T-helper 2 cell (primary cell): ENCODE measurements at places on chromosomes 5 and 9.
A peak's percentile ranks its signal among the peaks of the same experiment; 100 is the strongest.

GRCh38 chr5:53557386-53557785, 3.1 kb upstream of the NDUFS4 start:
- DNase-seq: no peak

GRCh38 chr5:77630114-77630680, 8.3 kb downstream of the OTP start:
- no peak for DNase-seq

GRCh38 chr5:135313405-135313804, 85.6 kb downstream of the MACROH2A1 start:
- DNase-seq: no peak

GRCh38 chr5:71576241-71576640, 10.9 kb upstream of the MCCC2 start:
- no peak for DNase-seq

DNA sequence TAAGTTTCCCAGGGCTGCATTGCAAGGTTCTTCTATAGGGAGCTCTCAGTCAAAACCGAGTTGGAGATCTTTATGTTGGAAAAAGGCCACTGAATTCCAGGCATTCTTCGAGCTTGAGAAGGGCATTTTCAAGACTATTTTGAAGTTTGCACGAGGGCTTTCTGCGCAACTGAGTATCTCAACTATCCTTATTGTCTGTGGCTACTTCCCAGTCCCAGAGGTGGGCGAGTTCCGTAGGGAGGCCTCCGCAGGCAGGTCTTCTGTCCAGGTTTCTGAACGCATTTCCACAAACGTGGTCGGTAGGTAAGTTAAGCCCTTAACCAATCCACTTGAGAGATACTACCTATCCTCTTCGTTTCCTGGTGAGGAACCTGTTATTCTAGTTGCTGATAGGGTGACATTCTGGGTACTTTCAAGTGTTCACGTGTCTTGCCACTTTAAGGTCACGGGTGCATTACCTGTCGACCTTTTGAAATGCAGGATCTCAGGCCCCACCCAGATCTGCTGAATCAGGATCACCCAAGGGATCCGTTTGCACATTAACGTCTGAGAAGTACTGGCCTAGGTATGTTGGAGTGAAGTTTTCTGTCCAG, 51.4 kb upstream of the TJP2 start:
- no peak for DNase-seq

DNA sequence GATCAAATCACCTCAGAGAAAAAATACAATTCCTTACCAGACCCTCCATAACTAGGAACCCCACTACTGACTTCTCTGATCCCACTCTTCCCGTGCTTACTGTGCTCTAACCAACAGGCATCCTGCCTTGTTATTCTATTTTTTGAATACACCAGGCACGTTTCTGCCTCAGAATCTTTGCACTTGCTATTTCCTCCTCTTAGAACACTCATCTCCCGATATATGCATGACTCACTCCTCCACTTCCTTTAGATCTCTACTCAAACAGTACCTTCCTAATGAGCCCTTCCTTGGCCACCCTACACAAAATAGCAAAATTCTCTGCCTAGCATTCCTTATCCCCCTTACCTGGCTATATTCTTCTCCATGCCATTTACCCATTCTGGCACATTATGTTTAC, 43.9 kb downstream of the MAPKAP1 start:
- no peak for DNase-seq

- no peak for DNase-seq
Observed at GRCh38 chr5:114411380-114411931, 49.6 kb downstream of the KCNN2 start.

DNA sequence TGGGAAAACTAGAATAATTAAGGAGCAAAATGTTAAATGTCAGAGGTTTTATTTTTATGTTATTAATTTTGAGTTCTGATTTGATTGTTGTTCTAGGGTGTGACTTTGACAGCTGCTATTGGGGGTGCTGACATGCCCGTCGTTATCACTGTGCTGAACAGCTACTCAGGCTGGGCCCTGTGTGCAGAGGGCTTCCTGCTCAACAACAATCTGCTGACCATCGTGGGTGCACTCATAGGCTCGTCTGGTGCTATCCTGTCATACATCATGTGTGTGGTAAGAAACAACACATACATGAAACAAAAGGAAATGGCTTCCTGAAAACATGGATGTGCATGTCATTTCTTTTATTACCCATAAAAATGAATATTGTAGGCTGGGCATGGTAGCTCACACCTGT, 56.1 kb downstream of the NNT start:
- no peak for DNase-seq

DNA sequence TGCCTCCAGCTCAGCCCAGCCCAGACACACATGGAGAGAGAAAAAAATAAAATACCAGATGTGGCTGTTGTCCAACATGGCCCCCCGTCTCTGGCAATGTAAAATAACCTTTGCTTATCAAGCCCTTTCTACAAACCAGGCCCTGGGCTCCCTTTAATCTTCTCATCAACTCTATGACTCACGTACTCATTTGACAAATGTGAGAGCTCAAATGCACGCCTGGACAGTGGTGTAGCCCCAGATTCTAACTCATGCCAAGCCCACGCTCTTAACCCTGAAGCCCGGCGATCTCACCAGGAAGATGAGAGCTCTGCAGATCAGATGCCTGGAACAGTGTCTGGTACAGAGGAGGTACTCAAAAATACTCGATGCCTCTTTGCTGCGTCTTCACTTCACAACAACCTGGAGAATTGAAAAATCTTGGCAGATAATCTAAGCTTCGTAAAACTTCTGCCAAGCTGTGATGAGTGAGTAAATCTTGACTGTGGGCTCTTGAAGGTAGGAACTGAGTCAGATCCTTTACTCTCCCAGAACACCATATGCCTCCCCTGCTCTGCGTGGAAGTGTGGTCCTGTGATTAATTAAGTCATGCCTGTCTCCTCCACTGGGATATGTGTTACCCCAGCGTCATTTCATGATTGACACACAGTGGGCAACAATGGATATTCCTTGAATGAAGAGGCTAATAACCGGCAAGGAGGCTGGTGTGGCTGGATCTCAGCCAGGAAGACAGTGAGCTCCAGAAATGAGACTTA, 102.0 kb upstream of the FSTL4 start:
- no peak for DNase-seq

DNA sequence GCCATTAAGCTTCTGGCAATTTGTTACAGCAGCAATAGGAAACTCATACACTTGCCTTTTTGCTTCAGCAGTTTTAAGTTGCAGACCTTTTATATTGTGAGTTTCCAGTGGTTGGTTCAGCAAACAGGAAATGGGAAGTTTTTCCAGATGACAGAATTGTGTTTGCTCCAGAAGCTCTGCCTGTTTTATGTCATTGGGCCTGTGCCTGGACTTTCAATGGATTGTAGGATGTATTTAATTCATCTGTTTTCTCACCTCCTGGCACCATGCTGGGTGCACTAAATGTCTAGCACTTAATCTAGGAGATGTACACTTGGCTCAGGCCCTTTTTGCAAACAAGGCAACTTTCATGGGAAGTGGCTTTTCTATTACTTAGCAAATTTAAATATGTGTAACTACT, 100.4 kb upstream of the CLINT1 start:
- DNase-seq: no peak

GRCh38 chr5:60806591-60807243, 37.4 kb downstream of the ELOVL7 start:
- no peak for DNase-seq

- DNase-seq: no peak
Observed at GRCh38 chr5:149667084-149667828, 62.9 kb upstream of the PPARGC1B start.

GRCh38 chr9:111621895-111622480, 9.1 kb upstream of the DNAJC25 start:
- no peak for DNase-seq

DNA sequence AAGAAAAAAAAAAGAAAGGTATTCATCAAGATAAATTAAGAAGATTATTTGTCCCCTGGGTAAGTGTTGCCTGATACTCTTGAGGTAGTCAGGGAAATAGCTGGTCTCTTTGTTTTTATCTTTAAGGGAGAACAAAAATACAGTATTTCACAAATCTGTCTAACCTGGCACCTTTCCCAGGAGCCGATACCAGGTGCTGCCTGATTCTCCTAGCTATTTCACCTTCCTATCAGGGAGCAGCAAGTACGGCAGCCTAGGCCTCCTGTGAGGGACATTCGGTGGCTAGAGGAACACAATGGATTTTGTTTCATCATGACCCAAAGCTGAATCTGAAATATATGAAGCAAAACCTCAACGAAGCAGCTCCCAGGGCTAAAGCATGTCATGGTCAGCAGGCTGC, 86.0 kb downstream of the TARS1 start:
- no peak for DNase-seq

DNA sequence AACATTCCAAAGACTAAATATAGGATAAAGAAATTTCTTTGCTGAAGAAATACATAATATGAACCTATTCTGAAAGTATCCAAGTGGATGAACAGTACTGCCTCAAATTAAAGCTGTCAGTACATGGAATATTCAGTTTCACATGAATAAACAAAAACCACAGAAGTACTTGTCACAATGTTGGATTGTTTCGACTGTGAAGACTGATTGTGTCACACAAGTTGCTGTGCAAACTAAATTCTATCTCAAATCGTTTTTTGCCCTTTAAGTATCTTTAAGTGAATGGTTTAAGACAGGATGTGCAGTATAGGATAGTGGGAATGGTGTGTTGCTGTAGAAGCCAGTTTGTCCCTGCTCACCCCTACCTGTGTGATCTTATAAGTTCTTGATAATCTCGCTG, 137.4 kb upstream of the OTULINL start:
- DNase-seq: no peak

- no peak for DNase-seq
Observed at GRCh38 chr5:102792705-102793104, 37.6 kb downstream of the PAM start.

- no peak for DNase-seq
Observed at GRCh38 chr9:105093685-105094084, 150.8 kb upstream of the SLC44A1 start.

DNA sequence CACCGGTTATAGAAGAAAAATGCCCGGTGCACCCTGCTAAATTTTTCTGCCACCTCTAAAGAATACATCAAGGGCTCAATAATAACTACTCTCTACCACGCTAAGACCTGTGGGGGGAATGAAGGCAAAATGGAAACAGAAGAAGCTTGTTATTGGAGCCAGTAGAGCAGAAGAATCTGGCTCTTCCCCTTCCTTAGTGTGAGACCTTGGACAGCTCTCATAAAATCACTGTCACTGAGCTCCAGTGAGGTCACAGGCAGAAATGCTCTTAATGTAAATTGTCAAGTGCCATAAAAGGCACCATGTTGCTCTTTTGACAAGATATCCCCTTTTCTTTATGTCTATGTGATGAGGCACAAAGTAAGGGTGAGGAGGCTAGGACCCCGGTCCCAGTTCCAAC, 74.4 kb downstream of the ASTN2 start:
- DNase-seq: no peak

GRCh38 chr9:16551692-16552091, 318.8 kb downstream of the BNC2 start:
- no peak for DNase-seq

DNA sequence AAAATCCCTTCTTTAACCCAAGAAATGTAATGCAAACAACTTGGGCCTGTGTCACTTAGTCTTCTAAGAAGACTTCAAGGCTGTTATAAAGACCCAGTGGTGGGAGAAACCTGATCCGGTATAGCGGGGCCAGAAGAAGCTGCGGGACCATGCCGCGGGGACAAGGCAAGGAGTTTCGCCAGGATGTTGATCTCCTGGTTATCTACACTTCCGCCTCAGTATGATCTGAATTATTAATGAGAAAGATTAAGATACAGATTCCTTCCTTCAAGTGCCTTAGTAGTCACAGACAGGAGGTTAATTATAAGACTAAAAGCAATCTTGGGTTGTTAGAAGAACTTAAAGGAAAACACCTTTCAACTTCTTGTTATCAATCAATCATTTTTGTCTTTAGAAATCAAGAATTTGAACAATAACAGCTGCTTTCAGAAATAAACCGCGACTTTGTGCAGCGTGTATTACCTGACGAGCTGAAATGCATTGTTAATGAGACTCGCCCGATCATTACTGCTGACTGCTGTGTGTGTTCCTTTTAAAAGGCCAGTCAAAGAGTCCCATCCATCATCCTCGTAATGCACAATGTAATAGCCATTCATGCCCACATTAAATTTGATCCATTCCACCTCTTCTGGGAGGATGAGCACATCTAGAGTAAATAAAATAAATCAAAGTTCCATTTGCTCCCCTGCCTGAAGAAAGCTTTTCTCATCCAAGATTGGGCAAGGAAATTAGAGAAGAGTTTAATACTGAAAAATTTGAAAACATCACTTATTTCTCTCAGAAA, 22.2 kb downstream of the ERAP1 start:
- DNase-seq: no peak

DNA sequence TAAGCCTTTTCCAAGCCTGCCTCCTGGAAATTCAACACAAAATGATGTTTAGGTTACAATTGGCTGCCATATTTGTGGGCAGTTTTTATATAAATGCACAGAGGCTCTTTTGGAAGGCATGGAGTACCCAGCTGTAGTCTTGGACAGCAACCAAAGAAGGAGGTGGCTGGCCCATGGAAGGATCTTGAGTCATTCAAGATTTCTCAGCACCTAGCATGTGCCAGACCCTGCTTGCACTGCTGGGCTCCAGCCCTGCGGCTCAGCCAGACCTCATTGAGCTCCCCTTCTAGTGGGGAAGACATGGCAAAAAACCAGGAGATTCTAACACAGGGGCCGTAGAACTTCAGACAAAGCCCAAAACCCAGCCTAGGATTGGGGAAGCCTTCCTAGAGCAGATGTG, 22.1 kb downstream of the JADE2 start:
- DNase-seq: no peak

DNA sequence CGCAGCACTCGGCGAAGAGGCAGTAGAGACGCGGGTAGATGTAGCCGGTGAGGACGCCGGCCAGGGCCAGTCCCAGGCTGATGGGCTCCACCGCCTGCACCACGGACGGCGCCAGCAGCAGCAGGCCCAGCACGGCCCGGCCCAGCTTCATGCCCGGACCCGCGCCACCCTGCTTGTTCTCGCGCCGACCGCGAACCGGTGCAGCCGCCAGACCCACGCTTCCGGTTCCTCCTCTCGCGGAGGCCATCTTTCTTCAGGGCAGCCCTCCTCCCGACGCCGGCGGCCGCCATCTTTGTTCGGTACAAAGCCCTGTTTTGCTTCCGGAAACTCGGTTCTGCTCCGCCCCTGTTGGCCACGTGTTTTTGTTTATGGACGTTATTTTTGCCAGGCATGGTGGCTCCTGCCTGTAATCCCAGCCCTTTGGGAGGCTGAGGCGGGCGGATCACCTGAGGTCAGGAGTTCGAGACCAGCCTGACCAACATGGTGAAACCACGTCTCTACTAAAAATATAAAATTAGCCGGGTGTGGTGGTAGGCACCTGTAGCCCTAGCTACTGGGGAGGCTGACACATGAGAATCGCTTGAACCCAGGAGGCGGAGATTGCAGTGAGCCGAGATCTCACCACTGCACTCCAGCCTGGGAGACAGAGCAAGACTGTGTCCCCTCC, at the start of gene TOR1A:
TSS of gene TOR1A (minus strand) at position 202 of the 667 bp plus-strand sequence. CDS start at position 151, 51 bp downstream.
- peak; percentile 95 for DNase-seq

DNA sequence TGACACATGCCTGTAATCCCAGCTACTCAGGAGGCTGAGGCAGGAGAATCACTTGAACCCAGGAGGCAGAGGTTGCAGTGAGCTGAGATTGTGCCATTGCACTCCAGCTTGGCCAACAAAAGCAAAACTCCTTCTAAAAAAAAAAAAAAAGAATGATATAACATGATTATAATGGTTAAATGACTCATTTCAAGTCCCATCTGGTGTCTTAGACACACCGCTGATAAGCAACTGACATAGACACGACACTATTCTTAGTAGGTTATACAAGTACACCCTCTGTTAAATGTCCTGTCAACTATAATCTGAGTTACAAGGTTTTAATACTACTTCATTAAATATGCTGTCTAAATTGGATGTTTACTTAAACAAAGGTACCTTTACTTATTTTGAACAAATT, 405.3 kb upstream of the CLINT1 start:
- DNase-seq: no peak

GRCh38 chr5:73256862-73257261, 83.9 kb downstream of the TMEM174 start:
- no peak for DNase-seq
